ENCODE measurements at places on chromosomes 3 and 15. TPM values are rescaled to one million over a fixed set of nuclear protein-coding genes. Genes with fewer than 3 reads are reported as not detected.

Gene C2CD4B
- total RNA-seq = not detected

Gene IP6K1
- total RNA-seq = 30.6 TPM

DNA sequence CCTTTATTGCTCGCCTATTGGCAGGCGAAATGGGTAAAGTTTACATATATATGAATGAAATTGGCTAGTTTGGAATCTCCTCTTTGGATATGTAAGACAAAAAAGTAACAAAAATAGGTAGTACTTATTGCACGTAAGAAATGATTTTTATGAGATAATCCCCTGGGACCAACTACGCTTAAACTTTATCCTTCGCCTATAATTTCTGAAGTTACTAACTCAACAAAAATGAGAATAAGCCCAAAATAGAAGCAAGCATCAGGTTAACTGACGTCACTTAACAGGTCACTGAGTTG lies 438 bp upstream of the SLC49A4 start:
- peak overlapping the region; percentile 74 for H3K27ac ChIP-seq
- H3K36me3 ChIP-seq = no peaks in the 10 kb centered on the region
- peak overlapping the region; percentile 61 for H3K4me3 ChIP-seq
- peaks cover 28% of the 10 kb centered on the region for H3K4me1 ChIP-seq
- DNase-seq = no peak

- no peaks in the 10 kb centered on the region for H3K36me3 ChIP-seq
- no peak overlapping the region for H3K4me3 ChIP-seq
- no peak overlapping the region for H3K27ac ChIP-seq
- no peak for DNase-seq
- peaks cover 9% of the 10 kb centered on the region for H3K4me1 ChIP-seq
- H3K27me3 ChIP-seq = peaks cover 26% of the 10 kb centered on the region
These were observed 73.6 kb downstream of the ST8SIA2 start for GRCh38 chr15:92467245-92467644.

DNA sequence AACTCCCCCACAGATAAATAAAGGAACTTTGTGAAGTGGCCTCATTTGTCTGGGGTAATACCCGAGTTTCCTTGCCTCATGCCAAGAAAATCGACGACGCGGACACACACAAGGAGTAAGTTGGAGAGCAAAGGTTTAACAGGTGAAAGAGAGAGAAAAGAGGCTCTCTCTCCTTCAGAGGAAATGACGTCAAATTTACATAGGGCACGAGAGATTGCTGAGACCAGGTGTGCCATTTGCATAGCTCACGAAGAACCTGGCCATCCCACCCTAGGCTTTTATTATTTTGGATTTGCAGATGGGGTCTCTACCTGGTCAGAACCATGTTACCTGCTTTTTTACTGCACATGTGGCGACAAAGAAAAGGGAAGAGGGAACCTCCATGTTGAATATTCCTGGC lies 49.3 kb upstream of the IGF2BP2 start:
- no peak for DNase-seq
- H3K27me3 ChIP-seq = no peaks in the 10 kb centered on the region
- no peaks in the 10 kb centered on the region for H3K4me1 ChIP-seq
- H3K36me3 ChIP-seq = no peaks in the 10 kb centered on the region

- H3K27me3 ChIP-seq = no peaks in the 10 kb centered on the region
- DNase-seq = no peak
- no peak overlapping the region for H3K4me3 ChIP-seq
- peaks cover 17% of the 10 kb centered on the region for H3K4me1 ChIP-seq
These were observed 65.6 kb downstream of the ABTB1 start for GRCh38 chr3:127738192-127738840.

- H3K4me3 ChIP-seq = no peak overlapping the region
- no peaks in the 10 kb centered on the region for H3K27me3 ChIP-seq
- H3K36me3 ChIP-seq = no peaks in the 10 kb centered on the region
- DNase-seq = no peak
- no peak overlapping the region for H3K27ac ChIP-seq
These were observed 164.8 kb downstream of the GRM7 start for GRCh38 chr3:7025581-7026300.

- no peak for DNase-seq
- no peaks in the 10 kb centered on the region for H3K4me1 ChIP-seq
- H3K27me3 ChIP-seq = no peaks in the 10 kb centered on the region
- no peak overlapping the region for H3K4me3 ChIP-seq
- H3K36me3 ChIP-seq = no peaks in the 10 kb centered on the region
These were observed 38.2 kb upstream of the PLCL2 start for GRCh38 chr3:16846373-16847080.
